ENCODE measurements at places on chromosomes 16 and 17.

GRCh38 chr17:64532409-64532808, 25.6 kb downstream of the CEP95 start:
- DNase-seq, result no peak

- DNase-seq, result no peak
Observed at GRCh38 chr16:10558305-10558704, 22.1 kb downstream of the EMP2 start.

GRCh38 chr16:62940569-62940968, 904.3 kb upstream of the CDH8 start:
- DNase-seq, result no peak

GRCh38 chr16:26787924-26788323, 278.8 kb upstream of the C16orf82 start:
- DNase-seq, result no peak

DNA sequence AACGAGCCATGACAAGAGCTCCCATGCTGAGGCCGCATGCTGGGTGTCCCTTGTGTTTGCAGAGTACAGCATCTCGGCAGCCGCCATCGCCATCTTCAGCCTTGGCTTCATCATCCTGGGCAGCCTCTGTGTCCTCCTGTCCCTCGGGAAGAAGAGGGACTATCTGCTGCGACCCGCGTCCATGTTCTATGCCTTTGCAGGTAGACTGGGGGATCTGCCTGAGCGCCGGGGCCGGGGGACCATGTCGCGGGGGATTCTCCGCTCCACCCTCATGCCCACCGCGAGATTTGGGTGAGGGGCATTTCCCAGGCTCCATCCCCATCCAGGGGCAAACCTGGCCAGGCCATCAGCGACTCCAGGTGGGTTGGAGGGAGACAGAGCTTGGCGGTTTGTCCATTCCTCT, 10.7 kb downstream of the CACNG1 start:
- DNase-seq, result no peak

DNA sequence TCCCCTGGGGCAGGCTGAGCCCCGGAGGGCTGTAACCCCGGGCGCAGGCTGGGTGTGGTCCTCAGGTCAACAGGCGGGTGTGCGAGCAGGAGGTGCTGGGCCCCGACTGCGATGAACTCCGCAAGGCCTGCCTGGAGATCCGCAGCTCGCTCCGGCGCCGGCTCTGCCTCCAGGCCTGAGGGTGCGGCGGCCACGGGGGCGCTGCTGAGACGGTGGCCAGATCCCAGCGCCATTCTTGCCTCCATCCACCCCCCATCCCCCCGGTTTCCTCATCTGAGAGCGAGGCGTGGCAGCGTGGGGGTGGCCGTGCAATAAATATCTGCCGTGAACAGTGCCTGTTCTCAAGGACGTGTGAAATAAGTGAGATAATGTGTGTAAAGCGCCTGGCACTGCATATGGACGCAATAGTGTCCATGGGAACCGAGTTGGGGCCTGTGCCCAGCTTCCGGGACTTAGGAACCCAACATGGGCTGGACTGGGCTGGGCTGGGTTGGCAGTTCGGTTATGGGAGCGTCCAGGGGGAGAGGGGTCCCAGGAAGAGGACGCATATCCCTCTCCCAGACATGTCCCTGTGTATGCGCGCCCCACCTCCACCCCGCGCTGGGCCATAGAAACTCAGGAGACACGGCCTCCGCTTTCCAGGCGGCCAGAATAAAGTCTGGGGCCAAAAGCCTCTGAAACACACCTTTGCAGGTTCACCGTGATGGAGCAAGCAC, 15.0 kb downstream of the ZNF213 start:
- DNase-seq, result peak; percentile 57

- no peak for DNase-seq
Observed at GRCh38 chr17:45992904-45993303, 6.1 kb upstream of the STH start.

DNA sequence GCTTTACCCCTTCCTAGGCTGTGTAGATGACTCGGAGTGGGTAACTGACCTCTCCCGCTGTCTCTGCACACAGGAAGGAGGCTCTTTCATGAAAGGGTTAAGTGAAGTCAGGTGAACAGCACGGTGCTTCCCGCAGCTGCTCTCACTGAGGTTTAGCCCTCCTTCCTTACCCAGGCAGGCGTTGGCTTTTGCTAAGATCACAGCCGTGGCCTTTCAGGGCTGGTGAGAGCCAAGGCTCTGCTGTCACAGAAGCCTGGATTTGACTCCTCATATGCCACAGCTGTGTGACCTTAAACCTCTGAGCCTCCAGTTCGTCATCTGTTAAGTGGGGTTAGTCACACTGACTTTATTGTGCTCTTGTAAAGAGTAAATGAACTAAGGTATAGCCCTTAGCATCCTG, 90.9 kb upstream of the PLCG2 start:
- DNase-seq, result peak; percentile 47

GRCh38 chr17:21235921-21236320, 17.3 kb downstream of the NATD1 start:
- no peak for DNase-seq

DNA sequence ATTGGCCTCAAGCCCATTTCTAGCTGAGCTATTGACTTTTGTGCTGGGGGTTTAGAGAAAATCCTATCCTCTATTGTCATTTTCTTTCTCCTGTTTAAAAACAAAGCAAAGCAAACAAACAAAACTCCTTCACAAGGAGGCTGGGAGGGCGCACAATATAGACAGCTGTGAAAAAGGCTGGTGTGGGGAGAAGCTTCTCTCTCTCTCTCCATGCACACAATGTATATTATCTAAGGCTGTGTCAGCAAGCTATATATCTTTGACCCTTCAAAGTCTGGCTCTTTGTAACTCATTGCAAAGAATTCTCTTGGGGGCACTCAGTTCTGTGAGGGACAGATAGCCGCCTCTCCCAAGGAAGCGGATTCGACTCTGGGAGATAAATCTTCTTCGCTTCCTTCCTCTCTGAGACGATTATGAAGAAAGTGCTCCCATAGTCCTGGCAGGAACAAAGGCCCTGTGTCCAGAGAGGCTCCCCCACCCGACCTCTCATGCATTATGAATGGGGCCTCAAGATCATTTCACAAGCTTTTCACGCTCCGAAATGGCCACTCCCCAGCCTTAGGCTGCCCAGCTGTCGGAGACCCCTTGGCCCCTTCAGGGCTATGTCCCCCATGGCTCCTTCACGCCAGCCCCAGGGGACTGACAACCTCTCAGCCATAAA, 33.2 kb upstream of the MEAK7 start:
- no peak for DNase-seq

- no peak for DNase-seq
Observed at GRCh38 chr17:47785538-47786123, 36.0 kb downstream of the OSBPL7 start.

- no peak for DNase-seq
Observed at GRCh38 chr16:84334058-84334457, 34.3 kb upstream of the ATP2C2 start.

DNA sequence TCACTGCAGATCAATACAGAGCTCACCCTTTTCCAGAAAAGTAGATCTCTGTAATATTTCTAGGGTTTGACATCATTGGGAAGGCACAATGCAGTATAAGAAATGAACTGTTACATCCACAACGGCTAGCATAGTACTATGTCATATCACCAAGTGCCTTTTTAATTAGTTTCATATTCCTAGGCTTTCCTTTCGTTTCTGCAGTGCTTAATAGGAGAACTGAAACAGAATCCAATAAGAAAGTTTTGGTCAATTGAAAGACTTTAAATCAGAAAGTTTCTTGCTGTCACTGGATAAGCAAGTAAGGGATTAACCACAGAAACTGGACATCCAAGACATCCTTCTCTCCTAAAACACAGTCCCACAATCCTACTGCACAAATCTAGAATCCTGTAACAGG, 3.5 kb upstream of the RNF43 start:
- no peak for DNase-seq

GRCh38 chr16:1379304-1380076, 27.8 kb downstream of the GNPTG start:
- peak; percentile 66 for DNase-seq

GRCh38 chr16:55333684-55334083, 9.7 kb downstream of the IRX6 start:
- DNase-seq, result no peak

GRCh38 chr17:76039121-76039520, 12.0 kb upstream of the EVPL start:
- DNase-seq, result no peak

GRCh38 chr17:65023791-65024190, 32.7 kb downstream of the GNA13 start:
- DNase-seq, result no peak

GRCh38 chr16:69073181-69073702, 32.2 kb upstream of the HAS3 start:
- DNase-seq, result no peak
